SK-N-SH (cell line): ENCODE measurements at places on chromosomes 4 and X.

- no peak overlapping the region for H3K4me3 ChIP-seq
- peak; percentile 55 for DNase-seq
- no peaks in the 10 kb centered on the region for H3K4me1 ChIP-seq
- H3K27me3 ChIP-seq = no peaks in the 10 kb centered on the region
- peaks cover 11% of the 10 kb centered on the region for H3K36me3 ChIP-seq
These were observed 24.8 kb upstream of the EOLA2 start for GRCh38 chrX:149962859-149963757.

DNA sequence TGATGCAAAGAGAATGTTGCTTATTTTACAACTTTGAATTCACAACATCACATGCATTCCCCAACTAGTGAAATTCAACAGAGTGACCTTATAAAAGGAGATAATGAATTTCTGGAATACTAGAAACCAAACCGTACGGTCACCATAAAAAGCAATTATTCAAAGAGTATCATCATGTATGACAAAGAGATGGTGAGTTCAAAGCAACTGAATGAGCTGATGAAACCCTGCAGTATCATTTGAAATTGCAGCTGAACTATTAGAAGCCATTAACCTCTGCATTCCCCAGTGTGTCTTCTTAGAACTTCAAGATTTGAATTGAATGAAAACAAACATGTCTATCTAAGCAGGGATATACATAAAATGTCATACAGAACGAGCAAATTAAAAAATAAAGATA lies 172.4 kb downstream of the SLITRK2 start:
- H3K4me1 ChIP-seq = no peaks in the 10 kb centered on the region
- no peaks in the 10 kb centered on the region for H3K27me3 ChIP-seq
- H3K4me3 ChIP-seq = no peak overlapping the region

GRCh38 chr4:81412946-81413495 lies 58.7 kb downstream of the RASGEF1B start:
- H3K27ac ChIP-seq = no peak overlapping the region
- no peak overlapping the region for H3K4me3 ChIP-seq
- H3K27me3 ChIP-seq = no peaks in the 10 kb centered on the region; the same call in 1 of the 2 replicates
- no peaks in the 10 kb centered on the region for H3K4me1 ChIP-seq

- no peaks in the 10 kb centered on the region; the same call in none of the 2 replicates for H3K4me1 ChIP-seq
- no peak for DNase-seq
- no peak overlapping the region; the same call in 1 of the 2 replicates for H3K27ac ChIP-seq
- no peaks in the 10 kb centered on the region for H3K27me3 ChIP-seq
- no peaks in the 10 kb centered on the region for H3K36me3 ChIP-seq
- no peak overlapping the region for H3K4me3 ChIP-seq
These were observed 191.4 kb downstream of the PPP3CA start for GRCh38 chr4:101155945-101156344.

DNA sequence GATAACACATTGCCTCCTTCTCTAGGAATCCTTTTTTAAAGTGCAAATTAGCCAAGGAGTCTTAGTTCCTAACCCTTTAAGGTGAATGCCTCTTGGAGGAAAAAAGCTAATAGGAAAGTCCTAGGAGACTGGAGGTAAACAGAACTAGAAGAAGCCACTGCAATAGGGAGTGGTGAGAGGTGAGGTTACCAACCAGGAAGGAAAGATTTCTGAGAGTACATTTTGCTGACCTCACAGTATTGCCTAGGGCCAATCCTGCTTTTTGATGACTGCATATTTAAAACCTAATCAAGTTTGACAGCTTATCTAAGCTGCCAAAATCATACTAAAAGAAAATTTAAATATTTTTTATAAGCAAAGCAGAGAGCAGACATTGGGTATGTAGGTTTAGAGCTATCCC lies 7.3 kb upstream of the CUL4B start:
- no peak overlapping the region for H3K27ac ChIP-seq
- no peak for DNase-seq
- no peaks in the 10 kb centered on the region for H3K36me3 ChIP-seq
- H3K4me1 ChIP-seq = no peaks in the 10 kb centered on the region
- no peak overlapping the region for H3K4me3 ChIP-seq

GRCh38 chrX:39309721-39310152 lies 508.5 kb downstream of the MID1IP1 start:
- peak; percentile 14 for DNase-seq
- no peak overlapping the region for H3K4me3 ChIP-seq
- no peaks in the 10 kb centered on the region for H3K4me1 ChIP-seq
- no peaks in the 10 kb centered on the region for H3K36me3 ChIP-seq

- H3K27me3 ChIP-seq = no peaks in the 10 kb centered on the region
- no peak for DNase-seq
- H3K36me3 ChIP-seq = no peaks in the 10 kb centered on the region
- H3K4me3 ChIP-seq = no peak overlapping the region
- no peaks in the 10 kb centered on the region; the same call in 1 of the 2 replicates for H3K4me1 ChIP-seq
- no peak overlapping the region for H3K27ac ChIP-seq
These were observed 109.9 kb downstream of the ZNF330 start for GRCh38 chr4:141330616-141331015.
